ENCODE measurements at places on chromosomes 1 and 21.
A peak's percentile ranks its signal among the peaks of the same experiment; 100 is the strongest.

DNA sequence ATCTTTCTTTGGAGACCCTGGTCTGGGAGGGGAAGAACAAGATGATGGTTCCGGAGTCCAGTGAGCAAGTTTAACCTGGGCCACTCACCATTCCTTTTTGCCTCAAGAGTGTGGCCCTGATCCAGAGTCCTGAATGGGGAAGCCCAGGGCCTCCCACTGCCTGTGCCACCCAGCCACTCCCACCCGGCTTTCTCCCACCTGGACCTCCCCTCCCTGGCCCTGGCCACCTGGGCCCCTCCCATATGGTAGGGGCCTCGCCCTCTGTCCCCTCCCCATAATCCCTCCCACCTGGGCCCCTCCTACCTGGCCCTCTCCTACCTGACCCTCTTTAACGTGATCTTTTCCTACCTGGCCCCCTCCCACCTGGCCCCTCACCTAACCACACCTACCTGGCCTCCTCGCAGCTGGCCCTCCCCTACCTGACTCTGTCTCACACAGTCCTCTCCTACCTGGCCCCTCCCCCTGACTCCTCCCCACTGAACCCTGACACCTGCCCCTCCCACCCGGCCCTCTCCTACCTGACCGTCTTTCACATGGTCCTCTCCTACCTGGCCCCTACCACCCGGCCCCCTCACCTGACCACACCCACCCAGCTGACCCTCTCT, 220.7 kb upstream of the VAMP3 start:
- DNase-seq = no peak

DNA sequence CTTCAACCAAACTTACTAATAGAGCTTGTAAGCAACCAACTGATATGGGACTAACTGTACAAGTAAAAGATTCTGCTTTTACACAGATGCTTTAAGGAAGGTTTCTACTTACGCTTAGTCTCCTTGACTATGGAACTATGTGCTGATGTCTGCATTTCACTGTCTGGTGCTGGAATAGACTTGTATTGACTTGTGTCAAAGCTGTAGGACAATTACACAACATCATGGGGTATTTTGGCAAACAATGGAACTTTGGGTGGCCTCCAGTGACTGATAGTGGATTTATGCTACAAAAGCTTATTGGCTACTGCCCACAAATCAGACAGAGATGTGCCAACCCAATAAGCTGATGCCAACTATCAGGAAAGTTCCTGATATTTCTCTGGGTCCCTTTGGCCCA, 10.6 kb downstream of the CBR1 start:
- no peak for DNase-seq

GRCh38 chr1:240241278-240241677, 149.6 kb downstream of the FMN2 start:
- no peak for DNase-seq

DNA sequence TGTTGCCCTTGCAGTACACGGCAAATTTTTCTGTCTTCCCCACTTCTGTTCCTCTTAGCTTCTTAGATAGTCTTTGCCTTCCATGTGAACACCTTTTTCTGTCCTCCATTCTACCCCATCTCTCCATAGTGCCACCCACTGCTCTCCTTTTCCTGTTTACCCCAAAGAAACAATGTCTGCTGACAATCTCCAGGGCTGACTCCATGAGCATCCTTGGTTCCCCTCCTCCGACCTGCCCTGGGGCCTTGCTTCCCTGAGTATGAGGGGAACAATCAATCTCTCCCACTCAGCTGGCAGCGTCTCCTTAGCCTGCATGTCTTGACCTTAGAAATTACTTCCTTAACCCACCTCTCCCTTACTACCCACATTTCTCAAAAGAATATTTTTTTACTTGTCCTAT, 12.3 kb upstream of the MYBPHL start:
- no peak for DNase-seq

- no peak for DNase-seq
Observed at GRCh38 chr1:216820345-216820744, 97.1 kb upstream of the ESRRG start.

DNA sequence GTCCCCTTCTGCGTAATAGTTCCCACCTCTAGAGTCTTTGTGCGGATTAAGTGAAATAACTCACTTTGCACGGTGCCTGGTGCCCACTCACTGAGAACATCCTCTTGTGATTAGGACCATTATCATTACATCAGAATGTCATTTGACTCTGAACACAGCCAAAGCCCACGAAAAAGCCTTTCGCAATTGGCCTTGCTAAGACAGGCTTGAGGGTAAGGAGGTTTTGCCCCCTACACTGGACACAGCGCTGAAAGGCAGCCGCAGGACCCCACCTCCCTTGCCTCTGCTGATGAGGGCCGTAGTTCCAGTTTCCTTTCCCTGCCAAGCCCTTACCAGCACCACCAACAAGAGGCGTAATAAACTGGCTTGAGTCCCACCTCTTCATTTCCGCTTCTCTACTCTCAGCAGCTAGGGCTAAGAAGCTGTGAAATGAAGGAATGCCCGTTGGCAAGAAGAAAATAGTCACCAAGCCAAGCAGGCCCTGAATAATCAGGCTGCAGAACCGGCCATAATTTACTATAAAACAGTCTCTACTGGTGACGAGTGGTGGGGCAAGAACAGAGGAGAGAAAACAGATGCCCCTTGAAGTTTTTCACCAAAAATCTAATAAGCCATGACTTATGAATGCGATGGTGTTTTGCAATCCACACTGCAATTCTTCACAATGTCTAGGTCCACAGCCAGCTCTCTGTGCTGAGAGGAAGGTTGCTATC, 53.1 kb downstream of the SH3GLB1 start:
- no peak for DNase-seq

GRCh38 chr1:79448426-79448825, 441.9 kb upstream of the ADGRL4 start:
- DNase-seq = no peak

DNA sequence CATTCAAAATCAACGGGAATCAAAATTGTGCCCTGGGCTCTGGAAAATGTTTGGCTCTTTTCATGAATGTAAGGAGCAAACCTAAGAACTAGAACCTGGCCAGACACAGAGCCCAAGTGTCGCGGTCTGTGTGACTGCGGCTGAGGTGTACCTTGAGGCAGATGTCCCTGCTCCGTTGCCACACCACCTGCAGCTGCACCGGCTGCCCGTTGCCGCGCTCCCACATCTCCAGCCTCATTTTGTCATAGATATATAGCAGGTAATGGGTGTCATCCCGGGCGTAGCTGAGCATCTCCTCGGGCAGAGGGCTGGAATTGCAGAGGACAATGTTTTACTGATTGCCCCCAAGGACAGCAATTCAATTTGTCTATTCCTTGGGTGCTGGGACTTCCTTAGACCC, 18.7 kb downstream of the EXOSC10 start:
- no peak for DNase-seq

- DNase-seq = no peak
Observed at GRCh38 chr1:30764396-30764795, 6.8 kb upstream of the LAPTM5 start.

DNA sequence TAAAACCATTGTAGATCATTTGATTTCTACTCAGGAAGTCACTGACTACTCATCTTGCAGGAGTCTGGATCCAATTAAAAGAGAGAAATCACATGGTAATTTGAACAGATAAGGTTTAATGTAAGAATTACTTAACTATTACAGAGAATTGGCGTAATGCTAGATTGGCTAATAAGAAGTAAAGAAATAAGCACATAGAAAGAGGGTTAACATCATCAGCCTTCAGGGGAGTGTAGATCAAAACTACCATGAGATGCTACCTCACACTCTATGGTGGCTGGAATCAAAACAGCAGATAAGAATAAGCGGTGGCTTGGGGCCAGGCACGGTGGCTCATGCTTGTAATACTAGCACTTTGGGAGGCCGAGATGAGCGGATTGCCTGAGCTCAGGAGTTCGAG, 11.7 kb downstream of the ST3GAL3 start:
- DNase-seq = no peak

DNA sequence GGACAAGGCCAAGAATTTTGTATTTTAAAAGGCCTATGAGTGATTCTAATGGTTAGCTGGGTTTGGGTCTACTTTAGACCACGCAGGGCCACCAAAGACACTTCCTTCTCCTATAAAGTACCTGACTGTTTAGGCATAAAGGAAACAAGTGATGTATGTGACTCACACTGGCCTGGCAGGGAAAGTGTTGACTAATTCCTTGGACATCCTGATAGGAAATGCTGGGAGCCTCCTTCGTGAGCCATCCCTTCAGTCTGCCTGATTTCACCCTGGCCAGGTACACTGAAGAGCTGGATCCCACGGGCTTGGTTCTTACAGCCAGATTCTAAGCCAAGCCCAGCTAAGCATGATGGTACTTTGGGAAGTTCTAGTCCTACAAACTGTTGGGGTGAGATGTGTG, 100.5 kb upstream of the HMGB4 start:
- no peak for DNase-seq

DNA sequence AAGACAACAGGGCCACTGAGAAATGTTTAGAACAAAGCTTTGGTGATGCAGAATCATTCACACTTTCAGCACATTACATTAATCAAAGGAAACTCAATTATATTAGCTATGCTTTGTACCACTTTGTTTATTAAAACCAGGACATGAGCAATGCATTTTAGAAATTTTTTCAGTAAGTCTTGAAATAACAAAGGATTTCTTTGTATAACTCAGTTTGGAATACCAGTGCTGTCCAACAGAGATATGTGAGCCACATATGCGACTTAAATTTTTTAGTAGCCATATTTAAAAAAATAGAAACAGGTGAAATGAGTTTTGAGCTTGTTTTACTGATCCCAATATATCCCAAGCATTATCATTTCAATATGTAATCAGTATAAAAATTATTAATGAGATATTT, 18.8 kb upstream of the F3 start:
- DNase-seq = no peak

- no peak for DNase-seq
Observed at GRCh38 chr1:233251201-233251720, 44.3 kb downstream of the PCNX2 start.

- no peak for DNase-seq
Observed at GRCh38 chr1:166083887-166084286, 82.9 kb downstream of the FAM78B start.

- no peak for DNase-seq
Observed at GRCh38 chr1:151060657-151061421, 642 bp downstream of the MLLT11 start.

GRCh38 chr1:243890576-243890975, 40.5 kb upstream of the AKT3 start:
- no peak for DNase-seq

DNA sequence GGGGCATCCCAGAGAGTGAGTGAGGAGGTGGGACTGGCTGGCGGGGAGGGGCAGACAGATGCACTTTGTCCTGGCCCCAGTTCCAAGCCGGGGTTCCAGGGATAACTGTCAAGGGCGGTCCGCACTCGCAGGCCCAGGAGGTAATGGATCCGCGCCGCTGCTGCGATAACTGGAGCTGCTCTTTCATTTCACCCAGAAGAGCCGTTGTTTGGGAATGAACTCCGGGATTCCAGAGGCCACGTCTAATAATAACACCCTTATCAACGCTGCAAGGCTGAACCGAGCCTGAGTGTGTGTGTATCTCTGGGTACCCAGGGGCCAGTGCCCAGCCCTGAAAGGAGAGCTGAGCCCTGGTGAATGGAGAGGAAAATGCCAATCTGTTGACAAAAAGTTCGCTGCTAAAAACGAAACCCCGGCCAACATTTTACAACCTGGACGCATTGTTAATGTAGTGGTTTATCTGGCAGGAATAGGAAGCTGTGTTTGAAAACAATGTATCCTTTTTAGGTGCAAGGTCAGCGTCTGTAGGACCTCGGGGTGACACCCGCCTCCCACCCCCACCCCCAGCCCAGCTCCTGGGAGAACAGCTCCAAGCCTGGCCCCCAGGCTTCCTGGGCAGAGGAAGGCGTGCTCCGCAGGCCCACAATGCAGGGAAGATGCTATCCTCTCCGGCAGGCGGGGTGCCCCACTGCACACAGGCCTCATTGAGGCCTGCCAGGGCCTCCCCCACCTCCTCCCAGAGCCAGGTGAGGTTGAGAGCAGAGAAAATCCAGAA, 119.7 kb downstream of the PROX1 start:
- DNase-seq = no peak

- DNase-seq = no peak
Observed at GRCh38 chr1:211068976-211069375, 65.0 kb downstream of the KCNH1 start.

- DNase-seq = no peak
Observed at GRCh38 chr1:167728818-167729410, 7.1 kb downstream of the MPZL1 start.

- DNase-seq = peak; percentile 94
Observed at GRCh38 chr1:36486439-36487335, 4.0 kb upstream of the CSF3R start.

DNA sequence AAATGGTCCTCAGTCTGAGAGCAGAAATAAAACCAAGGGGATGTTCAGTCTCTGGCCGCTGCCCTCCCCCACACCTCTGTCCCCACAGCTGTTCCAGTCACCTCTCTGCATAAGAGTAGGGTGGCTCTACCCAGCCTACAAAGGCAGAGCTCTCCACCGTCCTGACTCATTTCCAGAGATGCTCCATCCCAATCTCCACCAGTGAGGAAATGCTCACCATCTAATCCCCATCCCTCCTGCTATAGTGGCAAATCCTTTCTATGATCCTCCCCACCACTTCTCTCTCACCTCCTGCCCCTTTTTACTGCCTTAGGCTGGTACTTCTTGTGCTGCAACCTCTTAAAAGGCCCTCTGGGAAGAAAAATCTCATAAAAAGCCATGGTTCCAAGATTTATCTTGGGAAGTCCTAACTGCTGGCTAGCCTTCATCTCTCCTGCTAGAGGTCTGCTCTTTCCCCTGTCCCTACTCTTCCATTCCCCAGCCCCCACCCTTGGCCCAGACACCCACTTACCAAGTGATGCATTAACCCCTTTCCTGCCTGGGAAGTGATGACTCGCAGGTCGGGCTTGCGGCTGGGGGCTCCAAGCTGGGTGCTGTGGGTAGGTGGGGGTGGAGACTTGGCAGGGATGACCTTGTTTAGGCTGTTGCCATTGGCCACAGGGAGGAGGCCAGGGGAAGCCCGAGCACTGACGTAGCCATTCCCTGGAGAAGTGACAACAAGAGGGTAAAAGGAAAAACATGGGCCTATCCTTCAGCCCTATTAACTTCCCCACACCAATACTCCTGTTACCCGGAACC, 23.9 kb downstream of the MEF2D start:
- no peak for DNase-seq

GRCh38 chr1:11880911-11881748, 22.4 kb upstream of the NPPB start:
- no peak for DNase-seq

DNA sequence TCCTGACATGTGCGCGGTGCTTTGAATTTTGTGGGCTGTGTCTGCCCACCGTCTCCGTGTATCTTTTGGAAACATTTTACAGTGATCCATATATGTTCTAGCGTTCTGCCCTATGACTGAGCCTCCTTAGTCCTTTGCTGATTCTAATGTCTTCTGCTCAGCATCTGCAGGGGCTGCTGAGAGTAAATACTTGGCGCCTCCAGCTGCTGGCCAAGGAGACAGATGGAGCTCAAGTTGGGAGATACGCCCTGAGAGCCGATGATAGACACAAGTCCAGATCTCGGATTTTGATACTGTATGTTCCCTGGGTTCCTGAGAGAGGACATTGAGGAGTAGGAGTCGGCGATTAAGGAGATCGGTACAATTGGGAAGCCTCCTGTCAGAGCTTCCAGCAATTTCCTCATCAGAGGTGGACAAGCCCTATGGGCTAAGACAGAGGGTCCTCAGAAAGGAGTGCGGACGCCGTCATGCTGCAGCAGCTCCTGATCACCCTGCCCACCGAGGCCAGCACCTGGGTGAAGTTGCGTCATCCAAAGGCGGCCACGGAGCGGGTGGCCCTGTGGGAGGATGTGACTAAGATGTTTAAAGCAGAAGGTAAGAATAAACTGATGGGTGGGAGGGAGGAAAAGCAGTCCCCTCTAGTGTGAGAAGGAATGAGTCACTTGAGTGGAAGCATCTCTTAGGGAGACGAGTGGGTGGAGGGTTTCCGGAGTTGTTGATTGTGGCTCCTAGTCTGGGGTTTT, 390 bp downstream of the ZFP69B start:
- DNase-seq = no peak
